Renal cortical epithelial cell (primary cell): ENCODE measurements at places on chromosomes 5 and 9. TPM values are rescaled to one million over a fixed set of nuclear protein-coding genes. Genes with fewer than 3 reads are reported as not detected.

The RALGPS1 gene
- total RNA-seq: 1.4 and 5.4 TPM in 2 replicates

The PCDHB2 gene
- total RNA-seq: 1.6 and 10.1 TPM in 2 replicates

The SEMA5A gene
- 1.6 and 13.7 TPM in 2 replicates for total RNA-seq

The EDIL3 gene
- 6.9 and 10.1 TPM in 2 replicates for total RNA-seq
